ENCODE measurements at places on chromosomes 2 and 18.

- DNase-seq = no peak
These were observed 309.9 kb upstream of the ZNF521 start for GRCh38 chr18:25661831-25662230.

- DNase-seq = no peak
These were observed 85.5 kb upstream of the PGAP1 start for GRCh38 chr2:197011801-197012641.

GRCh38 chr18:70366174-70366573 is 77.3 kb downstream of the SOCS6 start:
- no peak for DNase-seq

GRCh38 chr18:46601141-46601805 is 55.7 kb downstream of the LOXHD1 start:
- DNase-seq = no peak

DNA sequence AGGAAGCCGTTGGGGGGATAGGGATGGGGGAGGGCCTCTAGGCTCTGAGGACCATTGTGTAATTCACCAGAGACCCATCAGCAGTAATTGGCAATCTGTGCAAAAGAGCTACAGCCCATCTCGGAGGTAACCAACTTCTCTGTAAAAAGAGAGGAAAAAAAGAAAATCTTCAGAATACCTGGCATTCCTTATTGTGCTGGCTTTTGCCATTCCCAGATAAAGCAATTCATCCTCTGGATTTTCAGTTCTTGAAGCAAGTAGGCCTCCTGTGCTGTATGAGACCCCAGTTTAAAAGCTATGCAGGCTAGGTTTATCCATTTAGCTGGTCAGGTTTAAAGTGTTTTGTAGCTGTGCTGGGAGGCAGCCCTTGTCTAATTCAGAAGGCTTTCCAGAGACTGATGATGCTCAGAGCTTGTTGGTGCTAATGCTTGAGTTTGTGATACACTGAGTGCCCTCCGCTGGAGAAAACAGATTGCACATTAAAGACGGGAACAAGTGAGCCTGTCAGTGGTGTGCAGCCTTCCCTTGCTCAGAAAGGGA is at the start of gene LRRTM4:
LRRTM4 (minus strand) TSS at position 446 of the 540 bp plus-strand sequence.
- no peak for DNase-seq

GRCh38 chr18:72667932-72668331 is 123.8 kb upstream of the CBLN2 start:
- DNase-seq = no peak

DNA sequence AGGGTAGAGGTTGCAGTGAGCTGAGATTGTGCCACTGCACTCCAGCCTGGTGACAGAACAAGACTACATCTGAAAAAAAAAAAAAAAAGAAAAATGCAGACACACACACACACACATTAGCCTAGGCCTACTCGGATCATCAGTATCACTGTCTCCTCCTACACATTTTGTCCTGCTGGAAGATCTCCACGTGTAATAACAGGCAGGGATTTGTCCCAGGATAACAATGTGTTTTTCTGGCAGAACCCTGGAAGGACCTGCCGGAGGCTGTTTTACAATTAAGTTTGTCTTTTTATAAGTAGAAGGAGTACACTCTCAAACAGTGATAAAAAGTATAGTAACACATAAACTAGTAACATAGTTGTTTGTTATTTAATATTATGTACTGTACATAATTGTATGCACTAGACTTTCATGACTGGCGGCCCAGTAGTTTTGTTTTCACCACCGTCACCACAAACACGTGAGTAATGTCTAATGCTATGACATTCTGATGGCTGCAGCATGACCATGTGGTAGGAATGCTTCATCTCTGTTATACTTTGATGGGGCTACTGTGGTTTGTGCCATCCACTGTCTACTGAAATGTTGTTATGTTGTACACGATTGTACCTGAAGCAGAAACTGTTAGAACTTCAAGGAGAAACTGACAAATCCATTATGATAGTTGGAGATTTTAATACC is 130.6 kb downstream of the ATP9B start:
- peak; percentile 15 for DNase-seq

GRCh38 chr2:42060718-42061619 is 13.1 kb downstream of the PKDCC start:
- no peak for DNase-seq

- DNase-seq = no peak
These were observed 80.2 kb downstream of the MSH2 start for GRCh38 chr2:47483191-47483590.

DNA sequence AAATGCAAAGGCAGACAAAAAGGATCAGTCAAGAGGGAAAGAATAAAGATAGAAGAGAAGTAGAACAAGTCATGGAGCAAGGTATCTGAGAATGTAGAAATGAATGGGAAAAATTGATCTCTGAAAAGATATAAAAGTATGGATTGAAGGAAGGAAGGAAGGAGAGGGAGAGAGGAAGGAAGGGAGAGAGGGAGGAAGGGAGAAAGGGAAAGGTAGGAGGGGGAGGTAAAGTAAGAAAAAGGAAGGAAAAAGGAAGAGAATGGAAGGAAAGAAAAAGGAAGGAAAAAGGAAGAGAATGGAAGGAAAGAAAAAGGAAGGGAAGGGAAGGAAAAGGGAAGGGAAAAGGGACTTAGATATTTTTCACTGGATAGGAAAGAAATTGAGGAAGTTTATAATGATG is 31.5 kb upstream of the TTC21B start:
- DNase-seq = no peak

GRCh38 chr2:10346929-10347561 is 44.3 kb downstream of the HPCAL1 start:
- DNase-seq = no peak
